ENCODE measurements at places on chromosomes 5 and 9.

DNA sequence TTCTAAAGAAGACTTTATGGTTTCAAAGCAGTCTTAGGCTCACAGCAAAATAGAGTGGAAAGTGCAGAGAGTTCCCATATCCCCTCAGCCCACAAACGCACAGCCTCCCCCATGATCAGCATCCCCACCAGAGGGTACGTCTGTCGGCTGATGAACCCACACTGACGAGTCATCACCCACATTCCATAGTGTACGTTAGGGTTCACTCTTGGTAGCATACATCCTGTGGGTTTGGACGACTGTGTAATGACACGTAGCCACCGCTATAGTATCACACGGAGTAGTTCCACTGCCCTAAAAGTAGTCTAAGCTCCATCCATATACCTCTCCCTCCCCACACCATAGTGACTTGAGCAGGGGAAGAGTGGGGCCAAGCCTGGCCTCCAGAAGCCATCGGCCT is 135.7 kb upstream of the PHYKPL start:
- no peak for DNase-seq

- DNase-seq: no peak
Observed at GRCh38 chr5:141858079-141858765, 20.0 kb downstream of the PCDH1 start.

DNA sequence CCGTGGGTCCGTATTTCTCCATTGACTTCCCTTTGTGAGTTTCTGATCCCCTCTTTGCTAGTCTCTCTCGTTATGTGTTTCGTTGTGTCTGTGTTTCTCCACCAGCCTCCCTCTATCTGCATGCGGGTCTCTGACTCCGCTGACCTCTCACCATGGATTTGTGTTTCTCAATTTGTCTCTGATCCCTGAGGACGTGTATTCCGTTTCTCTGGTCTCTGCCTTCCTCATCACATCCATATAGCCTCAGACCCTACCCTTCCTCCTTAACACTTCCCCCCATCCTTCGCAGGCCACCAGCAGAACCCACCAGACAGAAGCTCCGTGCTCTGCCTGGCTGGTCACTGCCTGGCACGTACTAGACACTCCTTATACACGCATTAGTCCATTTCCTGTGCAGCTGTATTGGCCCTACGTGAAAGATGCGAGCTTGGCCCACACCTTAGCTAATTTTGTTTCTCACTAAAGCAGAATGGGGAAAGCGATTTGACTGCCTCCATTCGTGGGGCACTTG is 631 bp downstream of the B4GALT7 start:
- DNase-seq: no peak

DNA sequence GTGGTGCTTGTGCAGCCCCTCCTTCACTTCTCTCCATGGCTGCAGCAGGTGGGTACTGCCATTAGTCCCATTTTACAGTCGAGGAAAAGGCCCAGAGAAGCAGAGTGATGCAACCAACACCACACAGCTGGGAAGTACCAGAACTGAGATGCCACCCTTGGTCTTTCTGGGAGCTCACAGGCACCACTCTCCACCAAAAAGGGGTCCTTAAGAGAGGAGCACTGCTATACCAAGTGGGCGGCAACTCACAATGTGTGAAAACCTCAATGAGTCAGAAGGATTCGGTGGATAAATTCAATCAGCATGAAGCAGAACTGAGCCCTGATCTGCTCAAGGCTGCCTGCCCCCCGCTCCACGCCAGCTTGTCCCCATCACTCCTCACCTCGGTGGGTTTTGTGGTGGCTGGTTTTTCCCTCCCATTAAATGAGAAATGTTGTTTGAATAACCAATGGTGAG is 213.7 kb downstream of the FSTL4 start:
- DNase-seq: no peak

- no peak for DNase-seq
Observed at GRCh38 chr9:123894822-123895221, 35.1 kb downstream of the DENND1A start.

- no peak for DNase-seq
Observed at GRCh38 chr5:73605223-73606087, 20.5 kb upstream of the ARHGEF28 start.

- no peak for DNase-seq
Observed at GRCh38 chr5:98934546-98934945, 5.7 kb upstream of the CHD1 start.

DNA sequence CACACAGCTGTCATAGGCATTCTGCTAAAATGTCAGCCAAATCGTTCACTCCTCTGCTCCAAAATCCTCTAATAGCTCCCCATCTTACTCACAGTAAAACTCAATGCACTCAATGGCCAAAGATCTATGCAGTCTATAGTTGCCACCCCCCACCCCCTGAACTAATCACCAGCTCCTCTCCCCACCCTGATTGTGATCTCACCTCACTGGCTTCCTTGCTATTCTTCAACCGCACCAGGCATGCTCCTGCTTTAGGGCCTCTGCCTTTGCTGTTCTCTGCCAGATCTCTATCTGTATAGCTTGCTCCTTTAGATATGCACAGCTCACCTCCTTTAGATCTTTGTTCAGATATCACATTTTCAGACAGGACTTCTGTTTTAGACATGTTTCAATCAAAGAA is 33.2 kb upstream of the SNX2 start:
- no peak for DNase-seq

DNA sequence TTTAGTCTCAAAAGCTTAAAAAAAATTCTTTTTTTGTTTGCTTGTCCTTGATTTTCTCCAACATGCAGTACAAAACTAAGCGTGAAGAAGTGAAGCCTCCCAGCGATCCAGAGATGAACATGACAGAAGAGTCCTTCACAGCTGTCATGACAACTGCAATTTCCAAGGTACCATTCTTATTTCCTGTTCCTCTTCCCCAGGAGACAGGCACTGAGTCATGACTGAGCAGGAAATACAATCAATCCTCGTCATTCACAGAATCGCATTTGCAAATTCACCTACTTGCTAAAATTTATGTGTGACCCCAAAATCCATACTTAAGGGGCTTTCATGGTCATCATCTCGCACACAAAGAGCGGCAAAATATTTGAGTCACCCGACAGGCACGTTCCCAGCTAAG is 77.3 kb downstream of the SLC1A1 start:
- DNase-seq: no peak

DNA sequence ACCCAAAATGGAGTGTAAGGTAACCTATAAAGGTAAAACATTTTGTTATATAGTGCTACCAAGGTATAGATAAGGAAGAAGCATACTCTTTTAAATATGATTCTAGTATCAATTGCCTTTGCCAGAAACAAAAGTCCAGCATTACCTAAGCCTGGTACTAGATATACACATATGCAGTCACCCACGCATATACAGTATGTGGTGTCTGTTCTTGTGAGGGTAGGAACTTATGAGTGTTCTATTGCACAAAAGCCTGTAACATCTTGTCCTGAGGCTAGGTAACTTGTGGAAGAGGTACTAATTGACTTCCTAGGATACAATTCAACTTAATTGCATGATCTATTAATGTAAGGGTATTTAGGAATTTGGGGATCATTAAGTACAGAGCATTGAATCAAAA is 31.3 kb upstream of the IFNE start:
- DNase-seq: no peak

GRCh38 chr9:99026271-99026955 is 78.5 kb upstream of the TGFBR1 start:
- DNase-seq: no peak

DNA sequence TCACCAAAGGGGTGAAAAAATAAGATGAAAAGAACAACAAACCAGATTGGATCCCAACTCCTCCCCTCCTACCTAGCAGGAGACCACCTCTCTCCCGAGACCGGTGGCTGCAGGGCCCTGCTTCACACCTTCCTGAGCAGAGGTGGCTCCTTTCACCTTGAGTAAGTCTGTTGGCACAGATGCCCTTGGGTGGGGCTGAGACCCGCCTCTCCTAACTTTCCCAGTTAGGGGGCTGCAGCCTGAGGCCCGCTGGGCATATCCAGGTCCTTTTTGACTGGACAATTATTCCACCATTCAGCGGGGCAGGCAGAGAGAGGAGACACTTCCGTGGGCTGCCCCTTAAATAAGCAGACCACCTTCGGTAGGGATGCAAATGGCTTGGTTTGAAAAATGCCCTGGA is 1.3 kb downstream of the SLC25A48 start:
- no peak for DNase-seq

DNA sequence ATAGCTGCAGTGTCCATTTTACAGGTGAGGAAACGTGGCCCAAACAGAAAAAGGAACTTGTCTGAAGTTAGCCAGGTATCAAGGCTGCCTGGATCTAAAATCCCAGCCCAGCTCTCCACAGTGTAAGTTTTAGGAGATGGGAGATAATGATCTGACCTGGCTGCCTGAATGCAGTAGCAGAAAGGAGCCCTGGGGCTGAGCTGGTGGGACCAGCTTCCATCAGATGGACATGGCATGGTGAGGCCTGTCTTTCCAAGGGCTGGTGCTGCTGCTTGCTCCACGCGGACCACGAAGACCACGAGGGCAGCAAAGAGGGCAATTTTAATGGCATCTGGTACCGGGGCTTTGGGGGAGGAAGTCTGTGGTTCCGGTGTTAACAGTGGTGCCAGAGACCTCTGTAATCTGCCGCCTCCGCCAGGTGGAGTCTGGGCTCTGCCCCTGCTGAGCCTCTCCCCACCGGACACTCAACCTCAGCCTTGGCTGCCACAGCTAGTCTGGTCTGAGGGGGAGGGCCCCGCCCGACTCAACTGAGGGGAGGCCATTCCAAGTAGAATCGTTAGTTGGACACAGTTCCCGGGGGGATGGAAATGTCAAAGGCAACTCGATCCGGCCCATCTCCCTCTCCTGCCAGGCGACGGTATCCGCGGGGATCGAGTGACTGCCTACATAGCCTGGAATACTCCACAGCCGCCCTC is 650 bp downstream of the MYORG start:
- peak; percentile 41 for DNase-seq

GRCh38 chr9:114156657-114157421 is 1.5 kb downstream of the COL27A1 start:
- peak; percentile 59 for DNase-seq

GRCh38 chr5:180389252-180390101 is 36.3 kb upstream of the GFPT2 start:
- no peak for DNase-seq

DNA sequence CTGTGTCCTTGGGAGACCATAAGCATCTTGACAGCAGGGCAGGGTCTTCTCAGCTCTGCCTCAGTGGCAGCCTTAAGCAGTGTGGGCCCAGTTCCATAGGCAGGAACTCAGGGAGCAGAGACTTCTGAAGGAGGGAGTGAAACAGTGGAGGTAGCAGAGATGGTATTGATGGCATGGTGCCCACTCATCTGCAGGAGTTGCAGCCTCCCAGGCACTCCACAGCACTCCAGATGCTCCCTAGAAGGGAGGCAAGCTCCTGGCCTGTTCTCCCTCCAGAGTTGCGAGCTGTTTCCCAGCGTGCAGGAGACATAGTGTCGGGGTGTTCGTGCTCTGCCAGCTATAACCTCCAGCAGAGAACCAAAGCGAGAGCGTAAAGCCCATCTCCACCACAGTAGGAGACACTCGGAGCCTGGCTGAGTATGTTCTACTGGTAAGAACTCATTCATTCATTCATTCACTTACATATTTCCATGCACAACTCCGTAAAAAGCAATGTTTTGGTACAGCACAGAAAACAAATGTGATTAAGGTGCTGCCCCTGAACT is 31.4 kb upstream of the UNC5A start:
- DNase-seq: no peak

DNA sequence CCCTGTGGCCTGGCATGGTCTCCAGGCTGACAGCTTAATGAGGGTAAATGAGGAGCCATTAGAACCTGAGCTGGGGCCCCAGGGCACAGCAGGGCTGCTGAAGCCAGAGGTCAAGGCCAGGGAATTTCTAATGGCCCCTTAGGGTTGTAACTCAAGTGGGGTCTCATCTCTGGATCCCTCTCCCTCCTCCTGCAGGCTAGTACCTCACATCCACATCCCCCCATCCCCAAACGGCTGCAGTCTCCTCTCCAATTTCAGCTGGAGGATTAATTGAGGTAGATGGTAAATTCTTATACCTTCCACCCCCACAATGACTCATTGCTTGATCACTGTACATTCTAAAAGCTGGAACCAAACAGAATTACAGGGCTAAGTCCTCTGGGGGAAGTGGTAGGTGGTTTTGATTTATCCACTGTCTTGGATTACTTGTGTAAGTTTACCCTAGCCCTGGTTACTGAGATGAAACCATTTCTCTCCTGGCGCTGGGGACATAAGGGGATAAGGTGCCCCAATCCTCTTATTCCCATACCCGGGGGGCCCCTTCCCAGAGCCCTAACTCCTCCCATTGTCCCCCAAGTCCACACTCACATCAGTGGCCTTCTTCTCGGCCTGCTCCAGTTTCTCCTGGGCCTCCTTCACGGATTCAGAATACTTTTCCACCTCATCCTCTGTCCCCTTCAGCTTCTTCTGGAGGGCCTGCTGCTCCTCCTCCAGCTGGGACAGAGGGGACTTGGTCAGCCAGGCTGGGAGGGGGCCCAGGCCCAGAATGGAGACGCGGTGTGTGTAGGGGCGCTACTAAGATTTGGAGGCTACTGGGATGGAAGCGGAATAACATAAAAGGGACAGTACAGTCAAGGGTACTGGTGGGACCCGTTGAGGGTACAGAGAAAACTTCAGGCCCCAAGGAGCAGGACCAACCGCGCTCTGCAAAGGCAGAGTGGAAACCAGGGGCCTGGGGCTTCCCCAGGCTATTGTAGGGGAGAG is 875 bp downstream of the TPM2 start:
- peak; percentile 78 for DNase-seq

DNA sequence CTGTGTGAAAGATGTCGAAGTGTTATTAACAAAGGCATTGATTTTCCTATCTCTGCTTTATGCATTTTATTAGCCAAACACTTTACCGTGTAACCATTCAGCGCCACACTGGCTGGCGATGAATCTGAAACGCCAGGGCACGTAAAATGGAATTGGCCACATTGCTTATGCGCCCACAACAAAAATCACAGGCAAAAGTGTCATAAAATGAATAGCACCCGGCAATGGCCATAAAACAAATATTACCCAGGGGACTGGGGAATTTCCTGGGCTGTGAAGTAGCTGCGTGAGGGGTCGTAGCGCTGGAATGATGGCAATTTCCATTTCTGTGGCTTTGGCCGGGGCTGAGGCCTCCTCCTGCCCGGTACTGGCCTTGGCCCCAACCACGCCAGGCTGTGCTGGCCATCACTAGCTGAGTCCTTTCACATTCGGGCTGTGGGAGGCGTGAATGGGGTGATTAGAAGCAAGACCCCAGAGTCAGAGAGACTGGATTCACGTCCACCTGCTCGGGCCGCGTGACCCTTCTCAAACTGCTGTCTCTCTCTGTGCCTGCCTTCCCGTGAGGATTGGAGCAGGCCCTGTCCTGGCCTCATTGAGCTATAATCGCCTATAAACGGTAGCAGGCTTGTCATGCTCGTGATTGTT is 254.5 kb downstream of the PBX3 start:
- DNase-seq: no peak

- peak; percentile 93 for DNase-seq
Observed at GRCh38 chr5:170466988-170467707, 36.7 kb upstream of the KCNIP1 start.

GRCh38 chr9:4334410-4334813 is 34.5 kb upstream of the GLIS3 start:
- DNase-seq: peak; percentile 91

GRCh38 chr9:93004561-93004960 is 53.9 kb upstream of the SUSD3 start:
- DNase-seq: no peak

Data from RCC 7860 (cell line).